Cardiac atrium fibroblast (primary cell): ENCODE measurements at places on chromosomes 13 and 19. TPM values are rescaled to one million over a fixed set of nuclear protein-coding genes. Genes with fewer than 3 reads are reported as not detected.

FUT1 gene
- total RNA-seq, result 0.32 and 1.1 TPM in 2 replicates

ZNF610 gene
- 3.2 and 3.4 TPM in 2 replicates for total RNA-seq

SULT2A1 gene
- total RNA-seq, result not detected in 2 replicates

TIMM29 gene
- 23.3 and 35.4 TPM in 2 replicates for total RNA-seq

FCHO1 gene
- total RNA-seq, result 0.32 and 0.72 TPM in 2 replicates

ZNF497 gene
- 0.18 and 0.97 TPM in 2 replicates for total RNA-seq

OR7A5 gene
- total RNA-seq, result not detected in 2 replicates

TDRD12 gene
- 0.18 TPM in 1 of 2 replicates, not detected in the other for total RNA-seq

ZNF556 gene
- total RNA-seq, result not detected in 2 replicates

IGFL1 gene
- total RNA-seq, result not detected in 2 replicates

CLDN10 gene
- total RNA-seq, result 2.1 TPM in 1 of 2 replicates, not detected in the other

COX7A1 gene
- total RNA-seq, result 29.1 and 35.2 TPM in 2 replicates

NLRP4 gene
- not detected in 2 replicates for total RNA-seq

EHD2 gene
- total RNA-seq, result 261 and 300 TPM in 2 replicates

PSPN gene
- total RNA-seq, result 0.32 and 0.36 TPM in 2 replicates

ZNF112 gene
- 4.4 and 16.8 TPM in 2 replicates for total RNA-seq

TEX101 gene
- total RNA-seq, result not detected in 2 replicates

ZNF878 gene
- total RNA-seq, result 0.36 and 0.49 TPM in 2 replicates

FREM2 gene
- total RNA-seq, result not detected in 2 replicates

UBE2L5 gene
- not detected in 2 replicates for total RNA-seq

ZNF296 gene
- not detected in 2 replicates for total RNA-seq

COX6B1 gene
- total RNA-seq, result 513 and 712 TPM in 2 replicates

CYP2A7 gene
- total RNA-seq, result not detected in 2 replicates

SLC15A1 gene
- total RNA-seq, result not detected in 2 replicates

NPAS1 gene
- 12.8 and 16.2 TPM in 2 replicates for total RNA-seq

CEACAM1 gene
- total RNA-seq, result 0.49 TPM in 1 of 2 replicates, not detected in the other

FFAR3 gene
- total RNA-seq, result not detected in 2 replicates

PTBP1 gene
- total RNA-seq, result 190 and 240 TPM in 2 replicates

NLRP9 gene
- total RNA-seq, result not detected in 2 replicates

CPB2 gene
- not detected in 2 replicates for total RNA-seq

CEACAM21 gene
- total RNA-seq, result not detected in 2 replicates

ZNF726 gene
- 0.54 and 2.4 TPM in 2 replicates for total RNA-seq

KLK2 gene
- total RNA-seq, result not detected in 2 replicates

RNF113B gene
- total RNA-seq, result not detected in 2 replicates

CEACAM7 gene
- not detected in 2 replicates for total RNA-seq

RGL3 gene
- 6.0 and 7.2 TPM in 2 replicates for total RNA-seq

AMER2 gene
- total RNA-seq, result not detected in 2 replicates

KLK12 gene
- total RNA-seq, result not detected in 2 replicates
